ENCODE measurements at places on chromosomes 1 and 21.
A peak's percentile ranks its signal among the peaks of the same experiment; 100 is the strongest.

GRCh38 chr1:160277987-160278386 lies 6.9 kb downstream of the PEX19 start:
- DNase-seq: no peak

DNA sequence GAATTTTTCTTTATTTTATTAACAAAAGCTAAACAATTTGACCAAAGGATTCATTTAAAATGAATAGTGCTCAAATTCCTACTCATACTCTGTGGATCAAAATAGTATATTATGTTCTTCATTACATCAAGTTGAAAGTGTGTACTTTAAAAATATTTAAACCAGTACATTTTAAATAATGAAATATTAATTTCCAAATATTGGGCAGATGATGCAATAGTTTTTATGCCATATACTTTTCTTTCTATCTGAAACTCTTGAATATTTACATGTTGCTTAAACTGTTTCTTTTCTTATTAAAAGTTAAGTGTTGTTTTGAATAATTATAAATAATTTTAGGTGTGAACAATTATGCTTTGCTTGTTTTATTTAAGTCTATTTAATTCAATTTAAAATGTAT lies 144.7 kb upstream of the TMPRSS15 start:
- no peak for DNase-seq

GRCh38 chr1:216183454-216183853 lies 239.8 kb downstream of the USH2A start:
- DNase-seq: no peak

DNA sequence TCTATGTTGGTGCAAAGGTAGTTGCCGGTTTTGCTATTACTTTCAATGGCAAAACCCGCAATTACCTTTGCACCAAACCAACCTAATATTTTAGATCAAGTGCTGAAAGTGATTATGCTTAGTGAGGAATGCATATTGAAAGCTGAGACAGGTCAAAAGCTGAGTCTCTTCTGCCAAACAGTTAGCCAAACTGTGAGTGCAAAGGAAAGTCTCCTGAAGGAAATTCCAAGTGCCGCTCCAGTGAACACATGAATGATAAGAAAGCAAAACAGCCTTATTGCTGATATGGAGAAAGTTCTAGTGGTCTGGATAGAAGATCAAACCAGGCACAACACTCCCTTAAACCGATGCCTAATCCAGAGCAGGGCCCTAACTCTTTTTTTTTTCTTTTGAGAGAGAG lies 83.1 kb upstream of the ERRFI1 start:
- DNase-seq: no peak

GRCh38 chr1:2956576-2956975 lies 64.7 kb upstream of the ACTRT2 start:
- DNase-seq: no peak

DNA sequence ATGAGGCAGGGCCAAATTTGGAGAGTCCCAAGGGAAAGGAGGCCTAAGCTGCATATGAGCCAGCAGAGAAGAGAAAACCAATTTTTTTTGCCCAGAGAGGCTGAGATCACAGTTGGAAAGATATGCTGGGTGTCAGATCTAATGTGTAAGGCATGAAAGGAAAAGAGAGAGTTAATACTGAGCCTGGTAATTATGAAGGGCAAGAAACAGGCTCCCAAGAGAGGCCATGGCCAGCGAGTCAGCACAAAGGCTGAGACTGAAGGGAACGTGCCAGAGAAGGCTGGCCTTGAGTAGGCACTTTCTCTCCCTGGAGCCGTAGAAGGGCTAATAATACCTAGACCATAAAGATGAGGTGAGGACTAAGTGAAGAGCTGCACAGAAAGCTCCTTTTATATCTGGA lies 31.8 kb upstream of the BEND5 start:
- no peak for DNase-seq

GRCh38 chr1:161185732-161186311 lies 8.5 kb upstream of the B4GALT3 start:
- DNase-seq: no peak

GRCh38 chr1:204429746-204430145 lies 18.1 kb upstream of the PPP1R15B start:
- no peak for DNase-seq

GRCh38 chr1:221706876-221707582 lies 34.9 kb downstream of the DUSP10 start:
- no peak for DNase-seq

GRCh38 chr1:116167625-116168276 lies 56.6 kb downstream of the MAB21L3 start:
- DNase-seq: no peak

DNA sequence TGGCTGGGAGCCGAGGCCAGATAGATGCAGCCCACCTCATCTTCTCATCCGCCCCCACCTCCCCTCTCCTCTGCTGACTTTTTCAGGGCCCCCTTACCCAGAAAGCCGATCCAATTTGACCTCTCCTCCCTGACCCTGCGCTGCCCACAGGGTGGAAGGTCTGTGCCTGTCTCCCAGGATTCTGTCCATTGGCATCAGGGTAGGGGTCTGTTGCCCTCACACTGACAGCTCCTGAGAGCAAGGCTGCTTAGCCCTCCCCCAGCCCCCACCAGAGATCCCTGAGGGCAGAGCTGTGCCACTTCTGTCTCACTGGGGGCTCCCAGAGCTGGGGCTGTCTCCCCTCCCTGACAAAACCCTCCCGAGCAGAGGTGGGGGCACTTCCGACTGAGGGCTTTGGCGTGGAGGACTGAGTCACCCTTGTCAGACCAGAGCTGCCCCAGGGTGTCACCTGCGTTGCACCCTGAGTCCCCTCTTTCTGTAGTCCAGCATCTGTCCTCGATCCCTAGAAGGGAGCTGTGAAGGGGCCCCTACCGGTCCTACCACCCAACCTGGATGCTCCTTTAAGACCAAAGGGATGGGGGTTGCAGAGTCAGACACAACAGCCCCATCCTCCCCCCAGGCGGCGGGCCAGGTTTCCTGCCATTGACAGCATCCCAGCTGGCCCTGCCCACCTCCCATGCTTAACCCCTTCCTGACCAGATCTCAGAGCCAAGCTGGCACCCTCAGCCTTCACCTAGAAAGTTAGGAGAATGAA lies 2.4 kb upstream of the FAM110D start:
- no peak for DNase-seq

DNA sequence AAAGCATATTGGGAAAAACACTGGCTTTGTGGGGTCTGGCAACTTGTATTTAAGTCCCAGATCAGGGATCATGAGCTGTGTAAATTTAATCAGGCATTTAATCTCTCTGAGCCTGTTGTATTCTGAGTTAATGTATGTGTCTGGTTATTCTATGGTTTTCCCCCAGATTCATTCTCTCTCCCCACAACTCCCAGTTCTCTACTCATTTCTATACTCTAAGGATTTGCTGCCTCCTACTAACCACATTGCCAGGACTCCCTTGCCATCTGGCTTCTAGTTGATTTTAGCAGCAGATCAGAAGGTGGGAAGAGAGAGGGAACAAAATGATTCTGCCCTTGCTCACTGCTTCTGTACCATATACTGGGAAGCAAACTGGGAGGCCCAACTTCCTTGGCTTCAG lies 31.4 kb upstream of the S1PR1 start:
- DNase-seq: no peak

DNA sequence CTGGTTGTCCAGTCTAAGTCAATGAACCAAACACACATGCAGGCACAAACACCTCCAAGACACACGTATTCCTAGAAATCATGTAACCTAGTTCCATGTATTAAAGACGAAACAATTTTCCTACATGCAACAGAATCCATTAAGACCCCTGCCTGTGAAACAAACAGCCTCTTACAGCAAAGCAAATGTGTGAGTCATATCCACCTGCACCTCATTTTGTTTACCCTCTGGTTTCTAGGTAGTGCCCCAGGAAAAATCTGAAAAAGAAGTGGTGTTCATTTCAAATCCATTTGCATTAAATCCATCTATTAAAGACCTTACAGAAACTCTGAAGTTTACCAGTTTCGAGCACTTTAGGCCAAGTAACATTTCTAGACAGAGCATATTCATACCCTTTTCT lies 74.1 kb downstream of the VCAM1 start:
- DNase-seq: no peak

DNA sequence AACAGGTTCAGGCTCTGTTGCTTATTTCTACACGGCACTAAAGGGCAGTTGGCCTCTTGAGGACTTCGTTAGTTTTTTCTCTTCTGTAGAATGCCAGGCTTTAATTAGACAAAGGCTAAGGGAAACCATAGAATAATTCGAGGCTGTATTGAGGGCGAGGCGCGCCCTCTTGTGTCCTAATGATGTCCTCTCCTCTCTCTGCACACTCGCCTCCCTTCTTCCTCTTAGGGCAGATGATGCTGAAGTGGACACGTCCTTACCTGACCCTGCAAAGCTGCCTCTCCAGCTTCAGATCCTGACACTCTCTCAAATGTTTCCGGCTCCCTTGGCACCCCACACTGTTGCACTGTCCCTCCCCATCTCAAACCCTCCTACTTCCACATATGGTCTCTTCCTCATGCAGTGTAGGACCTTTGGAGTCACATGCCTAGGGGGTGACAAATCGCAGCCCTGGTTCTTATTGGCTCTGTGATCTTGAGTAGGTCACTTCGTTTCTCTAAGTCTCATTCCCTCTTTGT lies 1.9 kb upstream of the ZSCAN20 start:
- DNase-seq: peak; percentile 82

- DNase-seq: no peak
These were observed 22.9 kb upstream of the EPS8L3 start for GRCh38 chr1:109786531-109787021.

GRCh38 chr1:112169517-112169916 lies 180.0 kb upstream of the KCND3 start:
- no peak for DNase-seq

GRCh38 chr1:44723496-44724295 lies 7.3 kb downstream of the RNU5D-1 start:
- DNase-seq: no peak

GRCh38 chr1:180150982-180151381 lies 3.7 kb upstream of the QSOX1 start:
- DNase-seq: no peak

GRCh38 chr21:38291874-38292273 lies 35.1 kb downstream of the KCNJ15 start:
- DNase-seq: no peak

DNA sequence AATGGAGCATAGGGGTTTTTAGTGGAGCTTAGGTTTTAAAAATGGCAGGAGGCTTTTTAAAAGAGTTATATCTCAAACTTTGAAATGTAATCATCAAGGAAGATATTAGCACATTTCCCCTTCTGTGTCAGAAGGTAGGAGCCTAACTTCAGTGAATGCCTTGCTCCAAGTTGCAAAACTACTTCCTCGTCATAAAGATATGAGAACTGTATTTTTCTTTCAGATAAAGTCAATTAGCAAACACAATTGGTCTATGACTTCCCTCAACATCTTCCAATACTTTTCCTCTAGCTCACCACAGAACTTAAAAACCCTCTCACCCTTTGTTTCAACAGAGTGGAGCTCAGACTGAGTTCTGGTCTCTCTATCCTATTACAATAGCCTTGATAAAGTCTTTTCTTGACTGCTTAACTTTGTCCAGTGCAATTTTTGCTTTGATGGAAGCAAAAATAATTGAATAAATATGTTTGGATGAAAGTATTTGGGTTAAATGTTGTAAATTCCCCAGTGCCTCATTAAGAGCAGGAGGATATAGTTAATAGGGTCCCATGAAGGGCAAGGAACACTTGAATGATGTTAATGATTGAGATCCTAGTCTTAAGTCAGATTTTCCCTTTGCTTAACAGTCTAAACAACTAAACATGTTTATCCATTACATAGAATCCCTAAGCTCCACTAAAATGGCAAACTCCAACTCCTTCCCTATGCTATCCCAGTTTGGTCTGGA lies 58.9 kb downstream of the TNFSF18 start:
- no peak for DNase-seq

GRCh38 chr1:84758968-84759491 lies 68.8 kb upstream of the SSX2IP start:
- DNase-seq: no peak

GRCh38 chr1:51663105-51663504 lies 46.2 kb downstream of the OSBPL9 start:
- no peak for DNase-seq

DNA sequence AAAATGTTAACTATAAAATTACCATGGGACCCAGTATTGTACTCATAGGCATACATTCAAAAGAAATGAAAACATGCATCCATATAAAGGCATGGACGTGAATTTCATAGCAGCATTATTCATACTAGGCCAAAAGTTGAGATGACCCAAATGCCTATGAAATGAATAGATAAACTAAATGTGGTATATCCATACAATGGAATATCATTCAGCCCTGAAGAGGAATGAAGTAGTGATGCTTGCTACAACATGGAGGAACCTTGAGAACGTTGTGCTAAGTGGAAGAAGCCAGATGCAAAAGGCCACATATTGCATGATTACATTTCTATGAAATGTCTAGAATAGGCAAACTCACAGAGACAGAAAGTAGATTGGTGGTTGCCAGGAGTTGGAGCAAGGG lies 127.1 kb upstream of the IPO9 start:
- DNase-seq: no peak

- DNase-seq: no peak
These were observed 28.8 kb downstream of the PIK3C2B start for GRCh38 chr1:204465546-204466415.

GRCh38 chr1:26556111-26556510 lies 26.6 kb downstream of the RPS6KA1 start:
- DNase-seq: no peak

DNA sequence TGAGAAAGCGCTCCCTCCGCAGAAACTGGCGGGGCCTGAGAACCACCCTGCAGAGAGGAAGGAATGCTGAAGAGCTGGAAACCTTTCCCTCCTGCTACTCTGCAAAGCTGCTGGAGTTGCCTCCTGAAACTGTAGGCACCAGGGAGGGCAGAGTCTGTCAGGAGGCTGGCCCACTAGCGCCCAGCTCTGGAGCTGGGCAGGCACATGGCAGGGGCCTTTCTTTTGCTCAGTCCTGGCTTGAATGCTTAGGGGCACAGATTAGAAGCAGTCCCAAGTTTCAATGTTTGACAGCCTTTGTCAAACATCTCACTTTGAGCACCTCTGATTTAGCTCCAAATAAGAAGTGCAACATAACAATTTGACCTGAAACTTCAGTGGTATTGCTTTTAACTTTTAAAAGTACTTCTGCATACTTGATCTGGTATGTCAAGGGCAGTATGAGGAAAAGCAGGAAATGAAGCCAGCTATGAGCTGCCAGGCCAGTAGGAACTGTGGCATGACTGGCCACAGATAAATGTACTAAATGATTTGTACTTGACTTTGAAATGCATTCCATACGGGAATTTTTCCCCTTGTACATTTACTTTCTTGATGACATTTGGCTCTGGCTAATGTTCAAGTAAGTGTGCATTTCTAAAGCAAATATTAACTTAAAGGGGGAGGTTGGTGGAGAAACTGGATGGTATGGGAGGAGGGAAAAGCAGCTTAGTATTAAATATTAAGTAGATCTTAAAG lies 7.2 kb downstream of the C1orf116 start:
- DNase-seq: no peak

GRCh38 chr1:237187842-237188241 lies 145.9 kb downstream of the RYR2 start:
- no peak for DNase-seq

GRCh38 chr1:244460197-244460596 lies 876 bp upstream of the CATSPERE start:
- peak; percentile 91 for DNase-seq

- DNase-seq: no peak
These were observed 90.8 kb upstream of the ERRFI1 start for GRCh38 chr1:8116894-8117264.

- DNase-seq: no peak
These were observed 979 bp downstream of the RASSF5 start for GRCh38 chr1:206508130-206508889.
